ENCODE measurements at places on chromosomes 2 and 18.

- no peak for DNase-seq
These were observed at the start of gene LYPD1 for GRCh38 chr2:132669908-132670495. Gene LYPD1, minus strand, starts transcription at chr2:132670205. Its CDS starts 273 bp downstream, at chr2:132669932.

GRCh38 chr2:218375212-218375611, 6.9 kb upstream of the SLC11A1 start:
- DNase-seq = no peak

GRCh38 chr18:61025596-61025995, 307.6 kb upstream of the CDH20 start:
- DNase-seq = no peak

GRCh38 chr2:122743021-122743675, 987.7 kb downstream of the TSN start:
- no peak for DNase-seq

- DNase-seq = no peak
These were observed 264.0 kb upstream of the CXCR4 start for GRCh38 chr2:136381722-136382633.

DNA sequence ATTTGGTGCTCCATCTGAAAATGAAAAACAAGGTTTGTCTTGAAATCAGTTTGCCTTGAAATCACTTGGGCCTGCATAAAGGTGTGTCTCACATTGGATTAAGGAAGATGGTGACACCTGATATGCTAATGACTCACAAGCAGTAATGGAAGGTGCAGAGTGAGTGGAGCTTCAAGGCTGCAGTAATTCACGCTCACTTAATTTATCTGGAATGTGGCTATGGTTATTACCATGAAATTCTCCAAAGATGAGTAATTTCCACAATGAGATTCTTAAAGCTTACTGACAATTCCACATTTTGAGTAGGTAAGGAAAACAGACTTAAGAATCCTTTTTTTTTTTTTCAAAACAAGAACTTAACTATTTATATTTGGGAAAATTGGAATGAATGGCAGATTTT, 156.8 kb downstream of the PAX3 start:
- DNase-seq = no peak

GRCh38 chr2:99397266-99397920, 60.2 kb downstream of the EIF5B start:
- no peak for DNase-seq

DNA sequence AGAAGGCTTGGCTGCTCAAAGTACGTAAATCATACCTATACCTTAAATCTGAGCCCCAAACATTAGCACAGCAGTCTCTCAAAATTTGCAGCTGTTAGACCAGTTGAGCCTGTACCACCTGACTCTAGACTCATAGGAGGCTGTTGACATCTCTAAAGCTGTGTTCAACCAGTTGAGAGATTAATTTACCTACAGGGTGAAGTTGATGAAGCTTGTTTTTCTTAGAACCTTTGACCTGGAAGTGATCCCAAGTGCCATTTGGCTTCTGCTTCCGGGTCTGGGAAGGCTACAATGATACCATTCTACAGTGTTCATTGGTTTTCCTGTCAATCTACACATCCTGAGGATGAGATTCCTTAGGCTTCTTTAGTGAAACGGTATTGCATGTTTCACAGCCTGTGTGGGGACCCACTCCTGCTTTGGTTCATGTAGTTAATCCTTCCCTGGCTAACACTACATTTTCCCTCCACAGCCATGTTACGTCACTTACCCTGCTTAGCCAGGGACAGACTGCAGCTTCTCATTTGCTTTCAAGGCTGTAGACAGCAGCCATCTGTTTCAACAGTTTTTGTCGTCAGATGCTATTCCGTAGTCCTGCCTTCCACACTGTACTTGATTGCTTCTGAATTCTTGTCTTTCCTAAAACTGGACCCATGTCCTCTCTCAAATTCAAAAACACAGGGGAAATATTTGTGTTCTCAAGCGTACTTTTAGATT, 4.7 kb upstream of the IL1RL2 start:
- no peak for DNase-seq

DNA sequence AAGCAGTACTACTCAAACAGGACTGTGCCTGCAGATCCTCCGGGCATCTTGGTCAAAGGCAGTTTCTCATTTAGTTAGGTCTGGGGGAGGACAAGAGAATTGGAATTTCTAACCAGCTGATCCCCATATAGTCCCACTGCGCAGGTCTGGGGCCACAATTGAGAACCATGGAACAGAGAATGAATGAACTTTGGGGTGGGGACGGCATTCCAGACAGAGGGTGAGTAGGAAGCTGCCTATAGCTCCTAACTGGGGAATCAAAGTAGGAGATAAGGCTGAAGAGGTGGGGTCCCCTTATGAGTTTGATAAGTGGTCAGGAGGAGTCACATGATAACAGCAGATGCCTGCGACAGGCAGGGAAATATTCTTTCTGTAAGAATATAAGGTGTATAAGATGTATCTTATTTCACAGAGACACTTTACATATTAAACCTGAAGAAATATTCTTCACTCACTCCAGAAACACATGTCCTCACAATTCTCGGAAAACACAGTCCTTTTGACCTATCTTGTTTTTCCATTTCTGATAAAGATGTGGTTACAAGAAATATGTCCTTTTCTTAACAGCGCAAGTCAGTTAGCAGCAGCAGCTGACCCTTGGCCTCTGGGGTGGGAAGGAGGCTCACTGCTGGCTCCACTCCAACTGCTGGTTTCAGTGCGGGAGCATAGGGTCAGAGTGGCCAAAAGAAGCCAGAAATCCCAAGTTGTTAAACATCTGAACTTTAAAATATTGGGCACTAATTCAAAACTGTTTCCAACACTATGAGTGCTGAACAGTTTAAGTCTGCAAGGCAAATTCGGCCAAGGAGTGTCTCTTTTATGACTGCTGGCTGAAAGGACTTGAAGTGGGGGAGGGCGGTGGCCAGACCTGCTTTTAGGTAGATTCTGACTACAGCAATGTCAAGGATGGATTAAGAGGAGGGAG, 12.6 kb upstream of the TMEM214 start:
- DNase-seq = no peak

GRCh38 chr2:183995632-183996031, 602.7 kb upstream of the ZNF804A start:
- no peak for DNase-seq

DNA sequence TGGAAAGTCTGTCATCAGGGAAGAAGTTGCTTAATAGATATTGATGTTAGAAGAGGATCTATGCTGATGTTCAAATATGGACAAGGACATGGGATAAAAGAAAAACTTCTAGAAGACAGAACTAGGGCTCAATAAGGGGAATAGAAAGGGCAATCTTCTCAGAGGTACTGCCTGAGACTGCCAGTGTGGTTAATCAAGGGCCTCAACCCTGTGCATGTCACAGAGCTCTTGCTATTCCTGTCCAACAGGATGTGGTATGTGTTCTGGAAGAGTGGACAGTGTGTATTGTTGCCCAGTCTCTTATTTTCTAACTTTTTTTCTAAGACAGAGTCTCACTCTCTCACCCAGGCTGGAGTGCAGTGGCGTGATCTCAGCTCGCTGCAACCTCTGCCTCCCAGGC, 27.8 kb upstream of the RNF125 start:
- no peak for DNase-seq

- DNase-seq = no peak
These were observed 346.1 kb upstream of the KYNU start for GRCh38 chr2:142531377-142531776.

DNA sequence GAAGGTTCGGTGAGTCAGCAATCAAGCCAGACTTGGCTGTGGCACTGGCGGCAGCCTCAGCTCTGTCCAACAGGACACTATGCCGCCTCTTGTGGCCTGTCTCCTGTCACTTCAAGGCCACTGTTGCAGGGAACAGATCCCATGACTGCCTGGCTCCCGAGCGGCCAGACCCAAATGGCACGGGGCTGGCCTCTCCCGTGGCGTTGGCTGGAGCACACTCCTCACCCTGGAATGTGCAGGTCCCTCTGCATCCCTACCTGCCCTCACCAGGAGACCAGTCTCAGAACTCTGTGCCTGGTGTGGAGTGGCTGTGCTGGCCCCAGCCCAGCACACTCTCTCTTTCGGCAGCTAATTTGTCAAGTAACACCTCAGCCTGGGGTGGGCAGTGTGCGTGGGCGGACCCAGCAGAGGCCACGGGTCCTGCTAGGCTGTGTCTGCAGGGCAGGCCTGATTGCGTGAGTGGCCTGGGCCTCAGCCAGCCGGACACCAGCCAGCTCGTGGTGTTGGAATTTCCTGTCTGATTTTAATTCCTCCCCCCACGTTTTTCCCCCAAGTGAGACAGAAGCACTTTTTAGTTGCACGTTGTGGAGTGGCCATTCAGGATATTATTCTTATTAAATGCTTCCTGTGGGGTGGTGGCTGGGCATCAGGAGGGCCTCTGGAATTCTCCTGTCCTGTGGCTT, 179.3 kb downstream of the GLI2 start:
- DNase-seq = no peak

- DNase-seq = no peak
These were observed 25.9 kb upstream of the IMPA2 start for GRCh38 chr18:11955239-11956029.

GRCh38 chr2:161120775-161121174, 39.5 kb upstream of the TANK start:
- no peak for DNase-seq

DNA sequence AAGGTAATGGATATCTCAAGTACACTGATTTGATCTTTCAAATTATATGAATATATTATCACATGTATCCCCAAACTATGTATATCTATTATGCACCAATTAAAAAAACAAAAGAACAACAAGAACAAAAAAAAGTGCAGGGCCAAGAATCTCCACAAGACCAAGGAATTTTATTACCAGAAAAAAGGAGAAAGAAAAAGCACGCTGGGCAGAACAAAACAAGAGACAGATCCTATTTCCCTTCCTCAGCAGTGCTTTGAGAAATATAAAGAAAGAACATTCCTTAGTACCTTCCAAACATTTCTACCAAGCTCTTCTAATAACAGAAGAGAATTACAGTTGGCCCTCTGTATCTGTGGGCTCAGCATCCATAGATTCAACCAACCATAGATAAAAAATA, 144.7 kb upstream of the CREB1 start:
- no peak for DNase-seq

DNA sequence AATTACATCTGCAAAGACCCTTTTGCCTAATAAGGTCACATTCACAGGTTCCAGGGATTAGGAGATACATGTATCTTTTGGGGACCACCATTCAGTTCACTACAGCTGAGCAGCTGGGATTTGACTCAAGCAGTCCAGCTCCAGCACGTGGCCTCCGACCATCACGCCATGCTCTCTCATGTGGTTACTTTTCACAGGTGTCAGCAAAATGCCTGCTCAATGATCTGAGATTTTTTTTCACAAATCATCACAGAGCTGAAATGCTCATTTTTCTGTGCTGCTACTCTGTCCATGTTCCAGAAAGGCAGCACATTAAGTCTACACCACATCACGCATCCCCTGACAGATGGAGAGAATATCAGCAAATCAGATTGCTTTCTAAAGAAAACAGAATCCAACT, 98.5 kb upstream of the RMDN2 start:
- no peak for DNase-seq

DNA sequence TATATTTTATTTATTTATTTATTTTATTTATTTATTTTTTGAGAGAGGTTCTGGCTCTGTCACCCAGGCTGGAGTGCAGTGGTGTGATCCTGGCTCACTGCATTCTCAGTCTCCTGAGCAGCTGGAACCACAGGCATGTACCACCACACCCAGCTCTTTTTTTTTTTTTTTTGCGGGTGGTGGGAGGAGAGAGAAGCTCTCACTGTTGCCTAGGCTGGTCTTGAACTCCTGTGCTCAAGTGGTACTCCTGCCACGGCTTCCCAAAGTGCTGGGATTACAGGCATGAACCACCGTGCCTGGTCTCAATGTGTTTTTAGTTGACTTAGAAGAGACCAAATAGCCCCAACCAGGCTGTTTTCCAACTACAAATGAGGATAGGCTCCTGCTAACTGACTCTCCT, 80.7 kb downstream of the PDCL3 start:
- no peak for DNase-seq

DNA sequence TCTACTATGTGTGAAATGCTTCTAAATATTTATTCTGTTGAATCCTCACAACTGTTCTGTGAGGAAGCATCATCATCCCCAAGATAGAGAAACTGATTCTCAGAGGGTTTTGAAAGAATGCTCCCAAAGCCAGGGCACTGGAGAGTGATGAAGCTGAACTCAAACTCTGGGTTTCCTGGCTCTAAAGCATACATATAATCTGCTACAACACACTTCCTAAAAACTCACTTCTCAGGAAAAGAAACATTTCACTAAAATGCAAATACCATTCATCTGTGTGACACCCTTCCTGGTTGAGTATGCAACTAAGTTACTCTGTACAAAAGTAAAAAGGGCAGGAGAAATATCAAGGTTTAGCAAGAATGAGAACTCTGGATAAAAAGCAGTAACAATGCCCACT, 58.6 kb downstream of the GRB14 start:
- DNase-seq = no peak

- DNase-seq = no peak
These were observed 102.2 kb downstream of the INSIG2 start for GRCh38 chr2:118190474-118190873.

Measured in Panc1 (cell line).